ENCODE measurements at places on chromosomes 16 and 17. TPM values are rescaled to one million over a fixed set of nuclear protein-coding genes. Genes with fewer than 3 reads are reported as not detected.

CCL11 gene
- not detected for total RNA-seq

MT3 gene
- total RNA-seq, result 25.6 TPM

DNA sequence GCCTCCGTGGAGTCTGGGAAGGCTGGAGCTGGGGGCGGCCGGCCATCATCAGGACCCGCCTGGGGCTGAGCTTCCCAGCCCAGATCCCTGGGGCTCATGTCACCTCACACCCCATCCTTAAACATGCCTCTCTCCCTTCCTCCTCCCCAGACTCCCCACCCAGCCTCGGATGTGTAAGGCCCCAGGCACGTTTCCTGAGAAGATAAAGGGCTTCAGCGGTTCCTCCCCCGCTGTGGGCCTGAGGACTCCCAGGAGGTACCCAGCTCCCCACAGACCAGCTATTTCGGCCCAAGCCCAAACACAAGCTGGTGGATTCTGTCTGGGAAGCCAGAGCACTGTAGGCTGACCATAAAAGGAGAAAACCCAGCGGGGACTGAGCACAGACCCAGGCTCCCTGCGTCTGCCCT is 49.2 kb downstream of the MYH11 start:
- DNase-seq, result no peak

DNA sequence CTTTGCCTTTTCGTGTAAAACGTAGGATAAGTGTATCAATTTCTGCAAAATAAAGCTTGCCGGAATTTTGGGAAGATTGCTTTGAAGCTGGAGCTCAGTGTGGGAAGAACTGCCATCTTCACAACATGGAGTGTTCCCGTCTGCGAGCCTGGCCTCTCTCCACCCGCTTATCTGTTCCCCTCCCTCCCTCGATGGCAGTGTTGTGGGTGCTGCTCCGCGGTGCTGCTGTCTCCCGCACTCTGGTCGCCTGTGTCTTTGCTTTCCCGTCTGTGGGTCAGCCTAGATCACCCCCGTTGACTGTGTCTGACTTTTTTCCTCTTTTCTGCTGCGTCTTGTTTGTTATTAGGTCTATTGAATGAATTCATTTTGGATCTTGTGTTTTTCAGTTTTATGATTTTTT is 17.0 kb downstream of the ACSF3 start:
- no peak for DNase-seq

DNA sequence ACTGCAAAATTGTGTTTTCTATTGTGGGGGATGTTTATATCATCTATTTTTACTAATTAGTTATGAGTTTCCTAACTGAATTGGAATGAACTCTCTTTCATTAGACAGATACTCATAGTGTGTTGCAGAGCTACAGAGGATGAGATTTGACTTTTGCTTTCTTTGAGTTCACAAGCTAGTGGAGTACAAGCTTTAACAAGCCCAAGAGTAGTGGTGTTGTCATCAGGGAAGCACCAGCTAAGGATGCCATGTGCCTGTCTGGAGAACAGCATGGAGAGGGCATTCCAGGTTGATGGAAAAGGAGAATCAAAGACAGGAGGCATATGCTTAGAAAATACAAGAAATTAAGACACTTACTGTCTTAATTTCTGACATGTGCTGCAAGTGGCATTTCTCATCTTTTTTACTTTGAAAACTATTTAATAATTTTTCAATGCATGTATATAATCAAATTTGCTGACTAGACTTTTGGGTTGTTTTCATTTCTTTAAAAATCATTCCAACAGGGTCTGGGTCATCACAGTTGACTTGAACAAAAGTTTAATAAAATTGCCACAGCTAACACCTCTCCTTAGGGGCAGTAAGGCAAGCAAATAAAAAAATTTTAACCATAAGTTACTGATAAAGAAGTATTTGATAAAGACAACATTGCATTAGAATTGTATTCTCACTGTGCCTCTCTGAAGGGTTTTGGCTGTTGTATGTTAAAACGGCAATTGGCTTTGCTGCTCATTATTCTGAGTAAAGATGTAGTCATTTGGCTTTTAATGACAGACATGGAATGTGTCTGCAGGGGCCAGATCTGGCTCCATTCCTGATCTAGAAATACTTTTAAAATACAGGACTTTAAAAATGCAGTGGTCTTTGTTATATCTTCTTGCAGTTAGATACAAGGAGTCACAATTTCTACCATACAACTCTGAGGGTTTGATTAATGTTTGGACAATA is 323.7 kb upstream of the CDH11 start:
- DNase-seq, result no peak

- no peak for DNase-seq
These were observed 190.8 kb downstream of the SLC39A11 start for GRCh38 chr17:72901657-72902056.

DNA sequence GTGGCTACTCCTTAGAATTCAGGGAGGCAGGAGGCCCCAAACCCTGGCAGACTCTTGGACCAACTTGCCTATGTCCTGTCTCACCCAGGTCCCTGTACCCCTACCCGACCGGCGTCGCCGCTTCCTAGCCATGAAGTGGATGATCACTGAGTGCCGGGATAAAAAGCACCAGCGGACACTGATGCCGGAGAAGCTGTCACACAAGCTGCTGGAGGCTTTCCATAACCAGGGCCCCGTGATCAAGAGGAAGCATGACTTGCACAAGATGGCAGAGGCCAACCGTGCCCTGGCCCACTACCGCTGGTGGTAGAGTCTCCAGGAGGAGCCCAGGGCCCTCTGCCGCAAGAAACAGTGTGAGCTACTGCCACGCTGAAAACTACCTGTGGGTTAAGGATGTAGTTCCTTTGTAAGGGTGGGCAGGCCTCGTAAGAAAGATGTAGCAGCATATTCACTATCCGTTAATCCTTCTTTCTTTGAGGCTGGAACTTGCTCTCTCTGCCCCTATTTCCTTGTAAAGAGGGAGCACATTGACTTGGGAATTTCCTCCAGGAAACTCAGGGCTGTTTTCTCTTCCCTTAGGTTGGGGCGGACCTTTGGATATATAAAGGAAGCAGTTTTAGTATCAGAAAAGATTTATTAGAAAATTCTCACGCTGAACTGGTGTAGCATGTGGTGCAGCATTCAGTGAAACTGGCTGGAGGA is 4.1 kb downstream of the MRPS7 start:
- no peak for DNase-seq

DNA sequence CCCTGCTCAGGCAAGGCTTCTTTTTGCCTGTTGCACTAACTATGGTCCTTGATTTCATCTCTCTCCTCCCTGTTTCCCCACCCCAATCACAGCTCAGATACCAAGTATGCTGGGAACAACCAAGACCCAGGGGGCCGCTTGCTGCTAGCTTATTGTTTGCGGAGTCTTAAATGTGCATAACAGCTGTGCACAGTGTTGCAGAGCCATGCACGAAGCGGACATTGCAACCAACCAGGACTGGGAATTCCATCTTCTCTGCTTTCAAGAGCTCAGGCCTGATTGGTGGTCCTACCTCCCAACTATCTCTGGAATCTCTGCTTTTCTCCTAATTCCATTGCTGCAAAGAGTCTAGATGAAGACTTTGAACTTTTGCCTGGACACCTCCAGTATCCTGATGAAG is 281.3 kb upstream of the TNRC6C start:
- no peak for DNase-seq

Measured in activated naive CD8-positive, alpha-beta T cell treated with anti-CD3 and anti-CD28 coated beads for 36 hours (primary cell).